NB4 (cell line): ENCODE measurements at places on chromosomes 16 and 17.

- no peak for DNase-seq
These were observed 27.7 kb downstream of the GINS2 start for GRCh38 chr16:85660843-85661739.

GRCh38 chr16:75088216-75088615 is 28.4 kb downstream of the LDHD start:
- no peak for DNase-seq

DNA sequence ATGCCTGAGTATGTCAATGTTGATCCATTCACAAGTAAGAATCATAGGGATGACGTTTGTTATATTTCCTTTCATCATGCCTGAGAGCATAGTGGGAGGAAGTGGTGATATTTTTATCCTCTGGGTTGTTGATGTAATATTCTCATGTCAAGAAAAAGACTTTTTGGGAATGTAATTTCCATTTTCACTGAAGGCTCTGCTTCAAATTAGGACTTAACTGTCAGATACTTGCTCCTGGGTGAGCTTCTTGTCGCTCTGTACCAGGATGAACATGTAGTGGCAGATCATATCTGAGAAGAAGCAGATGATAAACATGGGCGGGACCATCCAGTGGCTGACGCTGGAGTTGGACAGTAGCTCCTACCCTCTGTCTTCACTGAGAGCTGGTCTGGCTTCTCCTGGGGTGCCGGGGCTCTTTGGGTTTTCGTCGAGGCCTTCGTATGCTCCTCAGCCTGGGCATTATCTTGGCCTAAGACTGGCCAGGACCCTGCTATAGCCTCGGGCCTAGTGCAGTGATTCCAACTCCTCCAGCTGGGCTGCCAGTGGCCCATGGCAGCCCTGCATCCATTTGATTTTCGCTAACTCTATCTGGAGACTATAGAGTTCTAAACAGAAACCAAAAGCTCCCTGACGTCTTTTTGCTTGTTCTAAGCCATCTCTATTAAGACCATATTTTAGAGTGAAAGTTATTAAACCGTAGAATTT is 19.7 kb downstream of the CYB5B start:
- no peak for DNase-seq

GRCh38 chr17:42886283-42887176 is 14.1 kb upstream of the G6PC1 start:
- no peak for DNase-seq

DNA sequence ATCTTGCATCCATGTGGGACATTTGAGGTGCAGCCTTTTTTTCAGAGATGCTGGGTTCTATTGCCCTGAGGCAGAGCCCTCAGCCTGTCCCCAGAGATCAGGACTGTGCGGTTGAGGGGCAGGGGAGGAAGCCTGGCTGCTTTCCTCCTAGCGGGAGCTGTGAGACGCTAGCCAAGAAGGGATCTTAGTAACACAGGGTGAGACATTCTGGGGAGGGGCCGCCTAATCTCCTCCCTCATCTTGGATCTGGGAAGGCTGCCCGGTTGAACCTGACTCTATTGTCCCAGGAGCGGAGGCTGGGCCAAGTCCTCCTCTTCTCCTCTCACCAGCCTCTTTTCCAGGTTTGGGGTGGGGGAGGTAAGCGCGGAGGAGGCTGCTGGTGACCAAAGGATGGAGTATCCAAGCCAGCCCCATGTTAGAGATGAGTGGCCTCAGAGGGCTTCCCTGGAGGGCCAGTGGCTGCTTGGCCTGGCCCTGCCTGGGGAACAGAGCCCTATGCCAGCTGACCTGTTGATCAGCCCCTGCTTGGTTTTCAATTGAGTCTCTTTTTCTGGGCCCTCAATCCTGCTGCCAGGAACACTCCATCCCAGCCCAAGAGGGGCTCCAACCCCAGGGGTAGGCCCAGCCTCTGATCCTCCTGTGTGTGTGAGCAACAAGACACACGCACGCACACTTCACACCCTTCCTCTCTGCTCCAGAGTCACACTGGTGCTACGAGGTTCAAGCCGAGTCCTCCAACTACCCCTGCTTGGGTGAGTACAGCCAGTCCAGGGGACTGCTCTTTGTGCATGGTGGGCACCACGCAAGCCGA is 5.0 kb downstream of the CA4 start:
- no peak for DNase-seq

DNA sequence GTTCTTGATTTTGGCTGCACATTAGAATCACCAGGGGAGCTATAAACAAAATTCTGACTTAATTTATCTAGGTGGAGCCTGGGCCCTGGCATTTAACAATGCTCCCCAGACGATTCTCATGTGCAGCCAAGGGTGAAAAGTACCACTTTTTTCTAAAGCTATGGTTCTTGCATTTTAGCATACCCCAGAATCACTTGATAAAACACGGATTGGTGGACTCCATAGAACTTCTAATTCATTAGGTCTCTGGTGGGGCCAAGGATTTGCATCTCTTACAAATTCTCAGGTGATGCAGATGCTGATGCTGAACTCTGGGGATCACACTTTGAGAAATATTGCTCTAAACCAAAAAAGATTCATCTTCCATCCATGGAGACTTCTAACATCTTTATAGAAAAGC is 74.5 kb downstream of the RPGRIP1L start:
- DNase-seq, result no peak

- DNase-seq, result peak; percentile 93
These were observed 17.5 kb upstream of the SPNS2 start for GRCh38 chr17:4480929-4481898.

DNA sequence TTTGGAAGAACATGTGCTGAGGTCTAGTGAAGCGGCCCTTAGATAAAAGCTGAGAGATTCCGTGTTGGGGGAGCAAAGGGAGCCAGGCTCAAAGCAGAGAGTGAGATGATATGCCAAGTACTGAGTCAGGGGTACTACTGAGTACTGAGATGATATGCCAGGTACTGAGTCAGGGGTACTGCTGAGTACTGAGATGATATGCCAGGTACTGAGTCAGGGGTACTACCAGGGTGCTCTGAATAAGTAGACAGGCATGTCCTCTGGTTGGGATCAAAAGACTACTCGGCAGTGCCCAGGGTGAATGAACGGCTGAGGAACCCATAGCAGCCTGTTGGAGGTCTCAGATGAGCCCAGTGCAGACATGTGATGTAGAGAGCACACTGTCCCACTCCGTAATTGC is 239.0 kb downstream of the SOX9 start:
- DNase-seq, result no peak

- peak; percentile 63 for DNase-seq
These were observed 11.4 kb downstream of the SLFN5 start for GRCh38 chr17:35254107-35254773.

DNA sequence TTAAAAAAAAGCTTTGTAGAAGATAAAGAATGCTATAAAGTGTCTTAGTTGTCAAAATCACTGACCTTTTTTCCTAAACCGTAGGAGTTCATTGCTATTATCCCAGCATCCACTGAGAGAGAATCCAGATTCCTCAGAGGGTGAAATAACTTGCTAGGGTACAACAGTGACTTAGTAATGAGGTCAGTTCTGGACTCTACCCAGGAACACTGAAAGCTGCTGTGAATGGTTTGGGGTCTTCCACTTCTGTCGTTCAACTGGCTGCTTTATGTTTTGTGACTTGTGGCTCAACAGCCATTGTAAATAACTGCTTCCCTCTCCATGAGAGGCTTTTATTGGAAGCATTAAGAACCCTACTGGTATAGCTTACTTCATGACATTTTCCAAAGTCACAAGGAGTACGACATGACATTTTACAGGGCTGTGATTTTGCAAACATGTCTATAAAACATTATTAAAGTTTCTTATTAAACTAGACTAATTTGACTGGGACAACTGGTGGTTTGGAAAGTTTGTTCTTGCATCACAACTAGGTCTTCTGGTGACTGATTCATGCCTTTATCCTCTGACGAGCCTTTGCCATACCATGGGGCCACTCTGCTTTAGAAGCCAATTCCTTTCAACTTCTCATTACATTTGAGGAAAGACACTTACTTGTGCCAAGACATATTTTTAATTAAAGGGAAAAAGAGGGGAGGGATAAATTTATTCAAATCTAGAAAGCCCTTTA is 92.2 kb upstream of the CDH11 start:
- DNase-seq, result no peak

- DNase-seq, result peak; percentile 59
These were observed 389.7 kb downstream of the SOX9 start for GRCh38 chr17:72510351-72511016.

DNA sequence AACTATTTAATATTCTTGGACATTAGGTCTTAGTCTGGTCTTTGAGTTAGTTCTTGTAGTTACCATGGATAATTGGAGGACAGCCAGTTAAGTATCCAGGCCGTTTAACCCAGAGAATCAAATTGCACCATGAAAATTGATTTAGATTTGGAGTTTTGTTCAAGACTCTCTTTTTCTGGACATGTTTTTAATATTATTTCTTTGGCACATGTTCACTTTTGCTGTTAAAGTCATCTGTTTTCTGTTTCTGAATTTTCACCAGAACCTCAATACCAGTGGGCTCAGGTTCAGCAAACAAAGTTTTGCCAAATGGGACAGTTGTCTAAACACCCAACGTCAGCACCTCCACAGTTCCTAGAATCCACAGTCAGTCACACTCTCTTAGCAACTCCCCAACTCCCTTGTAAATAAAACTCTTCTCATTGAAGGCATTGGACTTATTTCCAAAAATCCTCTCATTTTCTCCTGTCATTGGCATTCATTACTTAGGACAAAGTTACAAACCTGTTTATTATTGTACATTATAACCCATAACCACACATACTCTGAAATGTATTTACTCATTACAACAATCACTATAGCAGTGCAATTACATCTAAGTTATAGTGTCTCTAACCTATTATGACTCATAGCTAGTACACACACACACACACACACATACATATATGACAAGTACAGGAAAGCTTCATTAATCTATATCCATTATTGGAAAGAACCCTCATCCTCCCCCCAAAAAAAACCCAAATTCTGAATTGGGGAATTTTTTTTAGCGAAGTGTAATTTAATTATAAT is 33.5 kb upstream of the DNAH9 start:
- no peak for DNase-seq
